ENCODE measurements at places on chromosomes 2 and 18. TPM values are rescaled to one million over a fixed set of nuclear protein-coding genes. Genes with fewer than 3 reads are reported as not detected.

NAT8 gene
- 1.7 TPM for polyA plus RNA-seq

DNA sequence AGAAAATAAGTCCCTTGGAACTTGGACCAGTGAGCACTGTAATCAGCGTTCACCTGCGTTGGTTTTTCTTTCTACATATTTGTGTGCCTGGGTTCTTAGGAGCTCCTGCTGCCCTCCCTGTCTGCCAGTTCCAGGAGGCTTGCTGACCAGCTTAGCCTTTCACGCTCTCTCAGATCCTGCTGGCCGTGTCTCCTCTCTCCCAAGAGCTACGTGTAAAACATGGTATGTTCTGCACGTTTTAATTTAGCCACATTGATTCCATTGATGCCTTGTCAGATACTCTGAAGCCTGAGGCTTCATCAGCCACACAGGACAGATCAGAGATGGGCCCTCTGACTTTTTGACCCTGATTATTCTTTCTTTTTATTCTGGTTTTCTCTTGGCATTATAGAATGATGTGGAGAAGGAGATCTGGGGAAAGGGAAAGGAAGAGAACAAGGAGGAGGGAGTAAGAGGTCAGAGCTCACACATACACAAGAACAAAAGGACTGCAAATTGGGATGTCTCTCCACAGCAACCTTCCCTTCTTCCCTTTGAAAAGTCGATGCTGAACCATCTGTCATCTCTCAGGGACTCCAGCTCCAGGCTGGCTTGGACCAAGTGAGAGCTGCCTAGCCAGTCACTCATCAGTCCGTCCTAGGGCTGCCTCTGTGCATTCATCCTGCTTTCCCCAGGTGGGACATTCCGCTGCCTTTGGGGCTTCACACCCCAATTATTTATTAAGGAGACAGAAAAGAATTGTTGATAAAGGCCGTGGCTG, 152.8 kb downstream of the PIK3C3 start:
- DNase-seq = no peak

COL6A3 gene
- polyA plus RNA-seq = 586 TPM

DNA sequence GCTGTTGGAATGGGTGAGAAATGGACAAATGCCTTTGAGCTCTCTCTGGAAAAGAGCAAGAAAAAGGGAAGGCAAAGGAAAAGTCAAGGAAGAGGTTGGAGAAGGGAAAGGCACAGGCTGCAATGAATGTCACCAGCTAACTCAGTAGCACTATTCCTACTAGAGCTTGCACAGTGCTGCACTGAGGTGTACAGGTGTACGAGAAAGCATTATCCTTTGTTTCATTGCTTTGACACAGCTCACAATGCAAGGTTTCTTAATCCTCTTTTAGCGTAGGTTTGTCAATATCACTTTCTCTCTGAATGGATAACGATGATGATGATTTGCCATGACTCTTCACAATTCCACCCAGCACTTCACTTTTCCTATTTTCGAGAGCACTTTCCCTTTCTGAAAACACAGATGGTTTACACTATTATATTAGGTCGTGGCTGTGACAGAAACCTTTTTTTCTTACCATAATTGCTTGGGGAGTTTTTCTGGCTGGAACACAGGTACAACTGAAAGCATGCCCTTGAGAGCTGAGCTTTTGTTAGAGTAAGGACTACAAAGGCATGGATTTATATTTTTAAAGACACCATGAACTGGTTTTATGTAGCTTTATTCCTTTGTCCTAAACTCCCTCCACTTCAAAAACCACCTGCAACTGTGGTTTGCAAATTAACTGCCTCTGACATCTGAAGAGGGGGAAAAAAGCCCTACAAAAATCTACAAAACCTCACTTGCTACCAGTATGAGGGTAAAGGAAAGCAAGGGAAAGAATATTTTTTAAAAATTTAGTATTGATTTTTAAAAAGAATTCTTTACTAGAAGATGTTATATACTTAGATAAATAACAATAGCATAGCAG, 265.5 kb downstream of the TGIF1 start:
- DNase-seq = no peak

CFAP210 gene
- 3.8 TPM for polyA plus RNA-seq

DNA sequence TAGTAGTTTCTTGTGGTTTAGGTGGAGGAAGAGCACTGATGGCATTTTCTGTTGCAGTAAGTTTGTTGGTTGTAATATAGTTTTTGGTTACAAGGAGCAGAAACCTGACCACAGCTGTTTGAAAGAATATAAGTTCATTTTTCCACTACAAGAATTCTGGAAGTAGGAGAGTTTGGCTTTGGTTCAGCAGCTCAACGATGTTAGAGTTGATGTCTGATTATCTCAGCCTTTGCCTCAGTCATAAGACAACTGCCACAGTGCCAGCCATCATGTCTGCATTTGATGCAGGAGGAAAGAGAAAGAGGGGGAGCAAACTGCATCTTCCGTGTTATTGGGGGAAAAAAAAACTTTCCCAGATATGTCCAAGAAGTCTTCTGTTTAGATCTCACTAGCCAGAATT, 119.1 kb downstream of the LYPD1 start:
- no peak for DNase-seq

All from right lung (tissue), 10 donors.